ENCODE measurements at places on chromosomes 1 and 21.

DNA sequence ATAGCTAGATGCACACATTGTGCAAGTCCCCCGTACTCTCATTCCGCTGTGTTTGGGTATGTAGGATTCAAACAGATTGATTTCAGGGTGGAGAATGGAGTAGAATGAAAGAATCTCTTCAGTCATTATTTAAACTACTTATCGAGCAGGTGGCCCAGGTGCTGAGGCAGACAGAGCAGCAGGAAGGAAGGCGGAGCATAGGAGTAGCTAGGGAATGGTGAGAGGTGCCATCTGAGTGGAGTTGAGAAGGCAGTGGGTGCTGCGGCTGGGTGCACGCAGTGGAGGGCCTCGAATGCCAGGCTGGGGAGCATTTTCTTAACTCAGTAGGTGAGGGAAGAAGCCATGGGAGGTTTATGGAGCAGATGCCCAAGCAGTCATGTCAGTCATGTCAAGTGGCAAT is 45.2 kb upstream of the CD101 start:
- no peak for DNase-seq

DNA sequence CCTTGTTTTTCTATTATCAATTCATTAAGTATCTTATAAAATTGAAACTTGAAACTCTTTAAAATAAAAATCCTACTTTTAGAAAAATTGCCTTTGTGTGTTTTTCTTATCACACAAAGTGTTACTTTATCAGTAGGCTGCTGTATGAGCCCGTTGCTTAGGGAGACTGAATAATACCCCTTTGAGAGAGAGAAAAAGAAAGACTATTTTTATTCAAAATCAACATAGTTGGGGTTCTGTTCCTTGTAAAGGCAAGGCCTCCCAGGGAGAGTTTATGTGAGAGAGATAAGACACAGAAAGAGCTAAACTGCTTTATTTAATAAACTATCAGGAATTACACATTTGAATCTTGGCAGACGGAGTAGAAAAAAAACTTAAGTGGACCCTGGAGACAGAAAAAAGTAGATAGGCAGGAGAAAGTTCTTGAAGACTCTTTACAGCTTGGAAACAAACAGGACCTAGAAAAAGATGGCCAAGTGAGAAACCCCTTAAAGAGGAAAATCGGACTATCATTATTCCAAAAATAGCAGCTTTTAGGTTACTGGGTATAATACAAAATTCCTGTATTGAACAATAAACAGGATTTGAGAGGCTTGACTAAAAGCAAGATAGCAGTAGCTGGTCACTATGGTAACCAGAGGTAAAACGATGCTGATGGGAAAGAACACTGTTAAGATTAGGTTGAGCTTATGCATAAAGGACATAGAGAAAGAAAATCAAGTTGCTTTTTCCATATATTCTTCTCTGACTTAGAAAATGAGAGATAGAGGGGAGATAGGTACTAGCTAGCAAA is 170.9 kb downstream of the LRRC7 start:
- DNase-seq: no peak

GRCh38 chr1:220726634-220727033 is 21.5 kb upstream of the MTARC2 start:
- no peak for DNase-seq

DNA sequence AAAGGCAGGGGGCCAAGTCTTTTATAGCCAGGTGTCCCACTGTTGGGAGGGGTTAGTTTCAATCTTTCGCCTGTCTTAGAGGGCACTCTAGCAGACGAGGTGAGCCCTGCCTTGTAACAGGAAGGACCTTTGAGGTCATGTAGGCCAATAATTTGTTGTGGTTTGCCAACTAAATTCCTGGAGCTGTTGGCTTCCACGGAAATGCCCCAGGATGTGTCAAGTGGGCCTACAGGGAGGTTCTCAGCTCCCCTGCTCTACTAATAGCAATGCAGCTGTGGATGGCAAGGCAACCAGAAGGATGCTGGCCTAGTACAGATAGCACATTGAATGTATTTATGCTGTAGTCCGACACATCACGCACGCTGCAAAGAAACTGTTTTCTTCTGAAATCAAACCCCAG is 22.3 kb upstream of the CASQ2 start:
- DNase-seq: no peak

DNA sequence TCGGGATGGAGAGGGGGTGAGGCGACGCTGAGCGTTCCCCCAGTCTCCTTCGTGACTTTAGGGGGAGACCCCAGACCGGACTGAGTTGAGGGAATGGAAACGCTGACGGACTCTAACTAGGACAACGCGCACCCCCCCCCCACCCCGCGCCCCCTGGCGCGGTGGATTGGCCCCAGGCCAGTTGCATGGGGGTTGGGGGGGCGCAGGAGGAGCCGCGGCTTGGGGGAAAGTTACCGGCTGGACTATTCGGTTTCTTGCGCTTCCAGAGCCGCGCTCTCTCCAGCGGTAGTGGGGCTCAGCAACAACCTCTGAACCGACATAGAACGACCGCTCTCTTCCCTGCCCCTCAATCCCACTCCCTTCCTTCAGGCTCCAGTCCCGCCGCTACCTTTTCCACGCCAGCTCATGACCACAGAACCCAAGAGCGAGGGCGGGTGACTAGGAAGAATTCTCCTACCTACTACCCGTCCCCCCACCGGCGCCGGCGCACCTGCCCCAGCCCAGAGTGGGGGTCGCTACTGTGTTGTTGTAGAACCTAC is 694 bp downstream of the ZBTB7B start:
- DNase-seq: no peak

- no peak for DNase-seq
Observed at GRCh38 chr1:246651012-246651695, 73.1 kb upstream of the SCCPDH start.

- DNase-seq: no peak
Observed at GRCh38 chr1:216075339-216075738, 347.9 kb downstream of the USH2A start.

DNA sequence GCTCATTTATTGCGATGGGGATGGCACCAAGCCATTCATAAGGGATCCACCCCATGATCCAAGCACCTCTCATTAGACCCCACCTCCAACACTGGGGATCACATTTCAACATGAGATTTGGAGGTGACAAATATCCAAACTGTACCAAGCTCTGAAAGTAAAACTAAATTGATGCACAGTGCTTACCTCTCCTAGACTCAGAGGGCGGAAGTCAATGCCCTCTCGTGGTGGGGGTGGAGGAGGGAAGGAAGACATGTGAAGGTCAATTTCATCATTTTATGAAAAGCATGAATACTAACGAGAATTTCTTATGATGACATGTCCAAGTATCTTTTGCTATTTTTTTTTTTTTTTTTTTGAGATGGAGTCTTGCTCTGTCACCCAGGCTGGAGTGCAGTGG is 120.0 kb downstream of the PGBD5 start:
- DNase-seq: no peak

DNA sequence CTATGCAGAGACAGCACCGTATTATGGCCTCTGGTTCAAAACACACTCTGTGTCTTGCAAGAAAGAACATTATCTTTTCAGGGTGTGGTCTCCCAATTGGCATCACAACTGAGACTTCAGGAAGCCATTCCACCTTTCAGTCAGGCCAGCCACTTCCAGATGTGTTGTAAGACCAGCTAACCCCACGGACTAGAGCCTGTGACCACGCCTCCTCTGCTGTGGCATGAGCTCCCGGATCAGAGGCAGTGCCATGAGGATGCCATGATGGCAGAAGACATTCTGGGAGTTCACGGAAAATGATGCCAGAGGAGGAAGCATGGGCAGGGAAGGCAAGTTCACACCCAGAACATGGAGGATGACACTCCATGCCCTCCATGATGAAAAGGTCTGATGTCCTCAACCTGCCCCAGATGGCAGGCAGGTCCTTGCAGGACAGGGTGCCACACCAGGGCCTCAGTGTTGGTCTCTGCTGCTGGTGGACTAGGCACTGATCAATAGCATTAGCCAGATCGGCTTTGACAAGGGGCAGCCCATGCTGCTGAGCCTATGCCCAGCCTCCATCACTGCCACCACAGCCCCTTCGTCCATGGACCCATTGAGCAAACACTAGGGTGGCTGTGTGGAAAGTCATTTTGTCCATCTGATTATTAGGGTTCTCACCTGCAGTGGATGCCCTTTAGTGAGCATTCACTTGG is 341.6 kb downstream of the MATN1 start:
- no peak for DNase-seq

GRCh38 chr1:201795066-201795465 is 33.9 kb upstream of the IPO9 start:
- DNase-seq: no peak

DNA sequence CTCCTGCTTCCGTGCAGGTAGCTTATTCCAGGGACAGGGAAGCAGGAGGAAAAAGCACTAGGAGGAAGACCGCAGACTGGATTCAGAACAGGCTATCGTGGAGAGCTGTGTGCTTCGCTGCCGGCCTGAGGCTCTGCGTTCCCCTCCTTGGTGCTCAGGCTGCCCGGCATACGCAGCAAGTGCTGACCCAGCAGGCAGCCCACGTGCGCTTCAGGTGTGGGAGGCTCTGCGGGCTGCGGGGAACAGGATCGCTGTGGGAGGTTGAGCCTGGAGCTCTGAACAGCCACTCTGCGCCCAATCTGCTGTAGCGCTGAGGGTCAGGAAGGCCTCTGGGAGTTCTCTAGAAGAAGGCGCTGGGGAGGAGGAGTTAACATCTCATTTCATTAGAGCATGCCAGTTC is 27.9 kb downstream of the DOP1B start:
- no peak for DNase-seq

GRCh38 chr1:43373066-43373940 is 5.5 kb upstream of the ELOVL1 start:
- no peak for DNase-seq

DNA sequence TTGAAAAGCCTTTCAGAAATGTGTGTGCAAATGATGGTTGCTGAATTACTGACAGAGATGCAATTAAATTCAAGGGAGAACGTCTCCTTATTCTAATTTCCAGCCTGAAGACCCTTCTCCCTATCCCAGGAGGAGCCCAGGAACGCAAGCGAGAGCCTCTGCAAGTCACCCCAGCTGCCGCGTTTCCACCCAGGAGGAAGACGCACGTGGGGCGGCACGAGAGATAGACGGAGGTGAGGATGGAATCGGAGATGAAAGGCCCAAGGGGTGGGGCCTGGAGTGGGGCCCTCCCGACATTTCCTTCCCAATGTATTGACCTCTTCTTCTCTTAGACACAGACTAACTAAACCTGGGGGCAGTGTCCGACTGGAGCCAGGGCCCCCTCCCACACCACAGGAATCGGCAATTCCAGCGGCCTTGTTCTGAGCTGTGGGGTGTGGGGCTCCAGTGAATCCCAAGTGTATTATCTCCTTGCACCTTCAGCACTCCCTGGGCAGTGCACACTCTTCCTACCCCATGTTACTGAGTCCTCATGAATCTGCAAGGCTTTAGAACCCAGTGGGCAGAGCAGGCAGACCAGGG is 322.5 kb downstream of the AJAP1 start:
- DNase-seq: no peak

DNA sequence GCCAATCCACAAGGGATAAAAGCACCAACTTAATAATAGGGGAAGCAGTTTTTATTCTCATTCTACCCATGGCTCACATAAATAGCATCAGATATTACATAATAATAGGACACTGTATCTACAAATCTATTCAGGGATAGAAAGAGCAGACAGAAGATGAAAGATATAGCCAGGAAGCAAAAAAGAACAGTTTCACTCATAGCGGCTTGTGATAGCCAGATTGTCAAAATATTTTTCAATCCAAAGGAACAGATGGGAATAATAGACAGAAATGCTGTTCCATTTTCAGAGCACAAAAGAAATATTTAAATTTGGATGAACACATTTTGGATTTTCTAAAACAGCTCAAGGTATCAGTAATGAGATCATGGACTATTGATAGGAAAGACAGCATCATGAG is 232.5 kb upstream of the GREM2 start:
- DNase-seq: no peak

GRCh38 chr1:97433094-97433823 is 487.6 kb downstream of the DPYD start:
- no peak for DNase-seq

DNA sequence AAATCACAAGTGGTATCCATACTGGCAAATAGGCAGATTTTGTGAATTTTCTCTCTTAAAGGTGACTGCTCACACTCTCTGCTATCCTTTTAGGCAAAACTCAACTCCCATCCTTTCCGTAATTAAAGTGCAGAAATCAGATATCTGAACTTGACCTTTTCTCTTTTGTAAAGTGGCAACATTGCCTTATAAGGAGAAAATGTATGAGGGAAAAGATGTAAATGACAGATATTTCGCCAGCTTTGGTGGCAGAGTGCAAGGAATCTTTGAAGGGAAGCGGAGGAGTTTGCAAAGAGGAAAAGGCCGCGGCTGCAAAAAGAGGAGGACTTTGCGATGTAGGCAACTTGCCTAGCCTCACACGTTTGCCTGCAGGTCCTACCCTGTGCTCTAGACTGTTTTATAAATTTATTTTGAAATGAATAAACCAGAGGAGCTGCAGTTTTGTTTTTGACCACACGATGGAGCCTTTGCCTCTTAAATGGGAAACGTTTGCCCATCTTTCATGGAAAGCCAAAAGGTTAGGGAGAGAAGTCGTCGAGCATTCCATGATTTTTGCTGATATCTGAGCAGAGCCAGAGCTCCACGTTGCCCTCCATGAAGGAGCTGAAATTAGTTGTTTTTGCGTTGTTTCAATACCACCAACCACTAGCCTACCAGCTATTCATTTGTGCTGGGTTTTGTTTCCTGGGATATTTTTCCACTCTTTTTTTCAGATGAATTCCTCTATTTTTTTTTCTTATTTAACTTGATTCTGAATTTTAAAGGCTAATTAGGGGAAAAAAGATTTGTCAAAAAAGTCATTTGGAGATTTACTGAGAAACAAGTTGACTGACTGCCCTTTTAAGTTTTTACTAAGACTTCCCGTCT is 242.3 kb downstream of the LMX1A start:
- DNase-seq: no peak

DNA sequence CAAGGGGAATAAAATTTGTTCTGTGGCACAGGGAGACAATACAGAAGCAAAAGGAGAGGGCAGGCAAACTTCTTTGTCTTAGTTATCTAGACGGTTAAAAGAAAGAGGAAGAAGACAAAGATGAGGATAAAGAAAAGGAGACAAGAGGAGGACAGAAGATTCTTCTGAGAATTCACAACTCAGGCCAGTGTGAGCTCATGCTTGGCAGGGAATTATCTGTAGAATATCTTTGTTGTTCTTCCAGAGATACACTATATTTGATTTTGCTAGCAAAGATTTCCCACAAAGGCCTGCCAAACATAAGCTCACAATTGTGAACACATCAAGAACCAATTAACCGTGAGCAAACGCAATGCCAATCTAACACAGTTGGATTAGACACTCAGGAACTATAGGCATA is 21.4 kb downstream of the SLC16A1 start:
- no peak for DNase-seq
